ENCODE measurements at places on chromosomes 12 and 14. TPM values are rescaled to one million over a fixed set of nuclear protein-coding genes. Genes with fewer than 3 reads are reported as not detected.

NINJ2 gene
- 1.4 TPM for total RNA-seq

DNA sequence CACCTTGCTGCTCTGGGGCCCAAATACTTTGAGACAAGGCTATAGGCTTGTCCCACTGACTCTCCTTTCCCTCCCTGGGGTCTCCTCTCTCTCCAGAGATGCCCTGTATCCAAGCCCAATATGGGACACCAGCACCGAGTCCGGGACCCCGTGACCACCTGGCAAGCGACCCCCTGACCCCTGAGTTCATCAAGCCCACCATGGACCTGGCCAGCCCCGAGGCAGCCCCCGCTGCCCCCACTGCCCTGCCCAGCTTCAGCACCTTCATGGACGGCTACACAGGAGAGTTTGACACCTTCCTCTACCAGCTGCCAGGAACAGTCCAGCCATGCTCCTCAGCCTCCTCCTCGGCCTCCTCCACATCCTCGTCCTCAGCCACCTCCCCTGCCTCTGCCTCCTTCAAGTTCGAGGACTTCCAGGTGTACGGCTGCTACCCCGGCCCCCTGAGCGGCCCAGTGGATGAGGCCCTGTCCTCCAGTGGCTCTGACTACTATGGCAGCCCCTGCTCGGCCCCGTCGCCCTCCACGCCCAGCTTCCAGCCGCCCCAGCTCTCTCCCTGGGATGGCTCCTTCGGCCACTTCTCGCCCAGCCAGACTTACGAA, 3.1 kb downstream of the NR4A1 start:
- H3K4me1 ChIP-seq, result peaks cover 34% of the 10 kb centered on the region
- H3K27ac ChIP-seq, result peak overlapping the region; percentile 41
- peaks cover 4% of the 10 kb centered on the region for H3K27me3 ChIP-seq
- no peaks in the 10 kb centered on the region for H3K36me3 ChIP-seq

GRCh38 chr14:68442828-68443629, 349.8 kb downstream of the ZFP36L1 start:
- DNase-seq, result no peak
- no peaks in the 10 kb centered on the region for H3K36me3 ChIP-seq
- no peak overlapping the region for H3K27ac ChIP-seq

- H3K4me1 ChIP-seq, result peaks cover 40% of the 10 kb centered on the region
- H3K27ac ChIP-seq, result no peak overlapping the region
- peak overlapping the region; percentile 71 for H3K4me3 ChIP-seq
- H3K27me3 ChIP-seq, result no peaks in the 10 kb centered on the region
Observed at GRCh38 chr12:54390668-54391551, 6.4 kb upstream of the ZNF385A start.

GRCh38 chr14:101177301-101177971, 273.9 kb upstream of the RTL1 start:
- H3K4me3 ChIP-seq, result no peak overlapping the region
- H3K36me3 ChIP-seq, result no peaks in the 10 kb centered on the region
- no peak for DNase-seq
- no peak overlapping the region for H3K27ac ChIP-seq
- H3K4me1 ChIP-seq, result no peaks in the 10 kb centered on the region

DNA sequence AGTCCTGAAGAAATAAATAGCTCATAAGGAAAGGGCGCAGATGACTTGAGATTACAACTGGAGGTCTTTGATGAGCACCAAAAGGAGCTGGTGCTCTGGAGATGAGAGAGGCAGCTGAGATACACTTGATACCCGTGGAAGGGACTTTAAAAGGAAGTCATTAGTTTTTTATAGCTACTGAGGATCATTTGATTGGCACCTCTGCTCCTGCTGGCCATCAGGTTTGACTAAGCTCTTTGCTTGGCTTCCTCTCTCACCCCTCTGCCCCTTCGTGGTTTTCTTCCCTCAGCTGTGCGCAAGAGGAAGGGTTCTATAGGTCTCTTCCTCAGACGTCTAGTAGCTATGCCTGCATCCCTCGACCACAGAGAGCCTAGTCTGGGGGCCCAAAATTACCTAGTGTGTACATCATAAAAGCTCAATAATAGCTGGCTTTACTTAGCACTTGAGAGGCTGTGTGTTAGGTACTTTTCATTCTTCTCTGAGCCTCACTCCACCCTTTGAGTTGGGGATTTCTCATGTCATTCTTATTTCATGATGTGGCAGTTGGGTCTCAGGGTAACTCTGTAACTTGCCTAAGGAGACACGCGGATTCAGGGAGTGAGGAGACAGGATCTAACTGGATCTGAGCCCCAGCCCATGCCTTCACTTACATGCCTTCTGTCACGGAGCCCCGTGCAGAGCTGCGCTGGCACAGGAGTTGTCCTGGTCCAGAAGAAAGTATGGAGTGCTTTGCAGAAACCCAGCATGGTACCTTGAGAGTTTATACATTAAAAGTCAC, 68.4 kb upstream of the ASPG start:
- no peak overlapping the region for H3K27ac ChIP-seq
- H3K36me3 ChIP-seq, result no peaks in the 10 kb centered on the region
- DNase-seq, result no peak
- peaks cover 24% of the 10 kb centered on the region for H3K27me3 ChIP-seq
- no peaks in the 10 kb centered on the region for H3K4me1 ChIP-seq

PLEKHD1 gene
- 0.18 TPM for total RNA-seq
